ENCODE measurements at places on chromosomes 7 and 10.

DNA sequence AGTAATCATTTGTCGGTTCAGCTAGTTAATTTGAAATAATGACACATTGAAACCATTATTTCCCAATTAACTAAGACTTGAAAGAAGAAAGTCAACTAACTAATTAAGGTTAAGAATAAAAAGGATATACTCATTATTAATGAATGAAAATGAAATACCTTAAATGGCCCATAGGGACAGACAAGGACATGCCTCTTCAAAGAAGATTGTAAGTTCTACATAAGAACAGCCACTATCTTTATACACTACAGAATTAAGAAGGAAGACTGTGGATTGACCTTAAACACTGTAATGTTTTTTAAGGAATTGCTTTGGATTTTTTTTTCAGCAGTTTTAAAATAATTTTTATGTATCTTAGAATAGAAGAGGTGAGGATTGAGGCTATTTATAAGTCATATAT is 60.7 kb downstream of the CSTF2T start:
- DNase-seq = peak; percentile 13

DNA sequence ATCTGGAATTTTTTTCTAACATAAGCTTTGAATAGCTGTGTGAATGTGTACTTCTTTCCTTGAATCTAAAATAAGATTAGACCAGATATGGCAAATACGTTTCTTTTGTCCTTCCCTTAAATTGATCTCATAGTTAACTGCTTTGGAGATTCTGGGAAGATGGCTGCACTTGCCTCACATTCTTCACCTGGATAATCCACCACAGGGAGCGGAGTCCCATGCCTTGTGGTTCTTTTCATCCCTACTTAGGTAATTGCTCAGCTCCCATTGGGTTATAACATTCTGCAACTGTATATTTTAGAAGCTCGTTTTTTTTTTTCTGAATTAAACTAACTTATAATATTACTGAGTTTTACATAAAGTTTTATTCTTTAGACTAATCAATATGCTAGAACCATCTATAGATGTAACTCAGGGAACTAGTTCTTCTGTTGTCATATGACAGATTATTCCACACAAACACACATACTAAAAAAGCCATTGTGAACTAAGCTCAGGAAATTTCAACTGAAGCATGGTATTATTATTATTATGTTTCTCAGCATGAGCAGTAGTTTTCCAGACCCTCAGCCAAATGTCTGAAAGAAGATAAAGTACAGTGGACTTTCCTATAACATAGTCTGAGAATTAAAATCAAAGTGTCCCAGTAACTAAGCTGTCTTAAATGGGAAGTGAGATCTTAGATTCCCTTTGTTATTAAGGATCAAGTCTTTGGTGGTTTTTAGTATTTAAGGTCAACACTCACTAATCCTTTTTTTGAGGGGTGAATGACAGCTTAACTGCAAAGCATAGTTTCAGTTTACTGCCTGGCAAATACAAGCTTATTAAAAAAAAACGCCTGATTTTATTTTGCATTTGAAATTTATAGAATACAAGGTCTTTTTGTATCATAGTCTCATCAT is 182.3 kb downstream of the PPP1R9A start:
- no peak for DNase-seq

DNA sequence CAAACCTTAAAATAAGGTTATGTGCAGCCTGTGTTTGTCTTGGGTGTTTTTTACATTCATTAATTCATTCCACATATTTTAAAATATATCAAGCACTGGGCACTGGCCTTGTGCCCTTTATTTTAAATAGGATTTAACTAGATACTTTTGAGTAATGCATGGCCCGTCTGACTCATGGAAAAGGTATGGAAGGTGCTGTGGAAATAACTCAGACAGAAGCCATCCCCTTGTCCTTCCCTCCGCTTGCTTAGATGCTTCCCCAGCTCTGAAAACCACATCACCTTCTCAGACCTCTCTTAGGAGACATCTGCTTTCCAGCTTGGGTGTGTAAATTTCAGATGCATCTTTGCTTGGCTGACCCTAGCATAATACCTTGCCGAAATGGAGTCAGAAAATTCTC is 30.5 kb downstream of the SLC18A2 start:
- DNase-seq = no peak

- DNase-seq = no peak
Measured at GRCh38 chr7:116041615-116042014, 11.1 kb upstream of the TFEC start.

GRCh38 chr10:101467286-101467770 is 113.4 kb downstream of the BTRC start:
- DNase-seq = peak; percentile 87
